ENCODE measurements at places on chromosomes 16 and 17.

- DNase-seq = no peak
Observed at GRCh38 chr16:30669026-30669902, 11.0 kb downstream of the FBRS start.

DNA sequence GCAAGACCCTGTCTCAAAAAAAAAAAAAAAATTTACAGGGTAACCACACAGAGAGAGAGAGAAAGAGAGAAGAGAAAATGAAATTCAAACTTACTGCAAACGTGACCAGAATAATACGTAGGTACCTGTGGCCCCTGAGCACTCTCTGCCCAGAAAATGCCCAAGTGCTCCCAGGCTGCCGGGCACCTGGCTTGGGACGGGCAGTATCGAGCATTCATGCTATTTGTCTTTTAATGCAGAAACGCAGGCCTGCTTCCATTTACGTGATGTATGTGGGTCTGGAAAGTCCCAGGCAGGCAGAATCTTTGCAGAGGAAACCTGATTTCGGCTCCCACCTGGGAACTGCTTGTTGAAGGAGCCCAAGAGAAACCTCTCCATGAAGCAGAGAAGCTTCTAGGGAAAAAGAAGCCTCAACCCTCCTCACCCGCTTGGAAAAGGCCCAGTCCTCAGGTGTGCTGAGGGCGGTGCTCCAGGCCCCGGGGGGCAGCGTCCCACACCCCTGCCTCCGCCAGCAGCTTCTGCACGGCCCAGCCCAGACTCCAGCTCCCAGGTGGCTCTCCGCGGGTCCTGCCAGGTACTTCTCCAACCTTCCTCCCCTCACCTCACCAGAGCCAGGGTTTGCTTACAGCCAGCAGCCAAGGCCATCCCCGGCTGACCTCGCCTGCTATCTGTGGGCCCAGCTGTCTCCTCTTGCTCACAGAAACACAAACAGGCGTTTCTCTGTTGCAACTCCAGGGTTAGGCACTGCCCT lies 14.0 kb downstream of the RPH3AL start:
- no peak for DNase-seq

DNA sequence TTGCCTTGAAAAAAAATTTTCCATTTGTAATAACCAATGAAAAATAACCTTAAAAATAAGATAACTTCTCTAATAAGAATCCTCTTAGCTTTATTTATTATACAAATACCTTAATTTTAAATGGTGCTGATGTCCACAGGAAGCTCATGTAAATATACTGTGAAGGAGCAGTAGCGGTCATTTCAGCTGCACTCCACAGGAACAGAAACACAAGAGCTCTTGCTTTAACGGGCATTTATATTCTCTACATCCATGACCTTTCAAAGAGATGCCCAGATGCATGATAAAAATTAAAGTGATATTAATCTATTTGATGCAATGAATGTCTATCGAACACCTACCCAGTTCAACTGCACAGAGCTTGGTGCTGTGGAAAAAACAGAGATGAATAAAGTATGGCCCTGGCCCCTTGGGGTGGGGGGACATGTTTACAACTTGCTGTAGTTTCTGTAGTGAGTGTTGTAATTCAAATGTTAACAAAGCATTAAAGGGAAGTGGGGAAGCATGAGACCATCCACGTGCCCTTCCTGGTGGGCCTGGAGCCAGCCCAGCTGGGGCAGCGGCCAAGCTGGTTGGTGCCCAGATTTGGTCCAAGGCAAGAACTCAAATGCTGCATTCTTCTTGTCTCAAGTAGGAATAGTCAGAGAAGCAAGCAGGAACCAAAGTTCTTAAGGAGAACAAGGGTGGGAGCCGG lies 47.9 kb downstream of the IQCK start:
- DNase-seq = no peak

DNA sequence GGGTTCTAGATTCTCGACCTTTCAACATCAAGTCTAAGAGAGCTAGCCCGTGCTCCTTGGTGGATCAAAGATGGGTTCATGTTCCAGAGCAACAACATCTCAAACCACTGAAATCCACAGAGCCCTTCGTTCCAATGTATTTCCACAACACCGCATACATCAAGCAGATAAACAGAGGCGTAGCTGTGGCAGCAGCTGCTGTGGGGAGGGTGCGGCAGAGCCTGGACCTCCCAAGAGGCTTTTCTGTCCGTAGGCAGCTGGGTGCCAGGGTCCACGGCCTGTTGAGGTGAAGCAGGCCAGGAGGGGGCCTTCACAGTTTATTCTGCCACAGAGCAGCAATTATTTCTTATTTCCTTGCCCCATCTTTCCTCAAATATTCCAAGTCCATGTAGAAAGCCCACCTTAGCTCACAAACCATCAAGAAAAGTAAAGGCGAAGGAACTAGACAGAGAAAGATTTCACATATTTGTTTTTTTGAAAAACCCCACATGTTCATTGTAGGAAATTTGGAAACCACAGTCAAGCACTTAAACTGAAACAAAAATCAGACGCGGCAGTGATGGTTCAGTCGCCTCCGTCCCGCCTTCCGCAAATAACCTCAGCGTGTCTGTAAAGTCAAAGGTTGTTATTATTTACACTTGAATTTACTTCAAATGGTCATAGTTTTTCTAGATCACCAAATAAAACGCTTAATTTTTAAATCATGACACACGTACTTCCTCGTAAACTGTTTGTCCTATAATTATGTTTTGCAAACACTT lies 144.6 kb upstream of the FOXF1 start:
- no peak for DNase-seq

GRCh38 chr17:2122641-2123302 lies 67.9 kb downstream of the HIC1 start:
- no peak for DNase-seq

- DNase-seq = peak; percentile 16
Observed at GRCh38 chr16:16861546-16861945, 482.6 kb downstream of the NPIPA7 start.

DNA sequence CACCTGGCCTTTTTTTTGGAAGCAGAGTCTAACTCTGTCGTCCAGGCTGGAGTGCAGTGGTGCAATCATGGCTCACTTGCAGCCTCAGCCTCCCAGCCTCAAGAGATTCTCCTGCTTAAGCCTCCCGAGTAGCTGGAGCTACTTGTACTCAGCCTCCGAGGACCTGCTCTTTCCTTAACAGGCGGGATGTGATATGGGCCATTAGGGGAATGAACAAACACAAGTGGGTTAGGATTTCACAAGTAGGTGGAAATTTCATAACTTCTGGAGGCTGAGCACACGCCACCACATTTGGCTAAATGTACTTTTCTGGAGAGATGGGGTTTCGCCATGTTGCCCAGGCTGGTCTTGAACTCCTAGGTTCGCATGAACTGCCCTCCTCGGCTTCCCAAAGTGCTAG lies 4.1 kb downstream of the PAM16 start:
- DNase-seq = no peak

GRCh38 chr17:57956291-57957119 lies 1.3 kb upstream of the CUEDC1 start:
- DNase-seq = no peak

GRCh38 chr17:58039975-58040374 lies 32.9 kb upstream of the SRSF1 start:
- no peak for DNase-seq

DNA sequence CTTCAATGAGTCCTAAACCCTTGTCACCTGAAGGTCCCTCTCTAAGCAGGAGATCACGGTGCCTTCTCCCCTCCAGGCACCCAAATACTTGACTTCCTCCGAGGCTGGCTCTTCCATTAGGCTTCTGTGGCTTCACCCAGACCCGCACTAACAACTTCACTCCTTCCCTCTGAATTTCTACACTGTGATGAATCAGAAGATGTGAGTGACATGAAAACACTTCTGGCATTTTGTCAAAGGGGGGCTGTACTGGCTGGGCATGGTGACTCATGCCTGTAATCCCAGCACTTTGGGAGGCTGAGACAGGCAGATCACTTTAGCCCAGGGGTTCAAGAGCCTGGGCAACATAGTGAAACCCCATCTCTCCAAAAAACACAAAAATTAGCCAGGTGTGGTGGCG lies 72.6 kb upstream of the CNEP1R1 start:
- DNase-seq = no peak

DNA sequence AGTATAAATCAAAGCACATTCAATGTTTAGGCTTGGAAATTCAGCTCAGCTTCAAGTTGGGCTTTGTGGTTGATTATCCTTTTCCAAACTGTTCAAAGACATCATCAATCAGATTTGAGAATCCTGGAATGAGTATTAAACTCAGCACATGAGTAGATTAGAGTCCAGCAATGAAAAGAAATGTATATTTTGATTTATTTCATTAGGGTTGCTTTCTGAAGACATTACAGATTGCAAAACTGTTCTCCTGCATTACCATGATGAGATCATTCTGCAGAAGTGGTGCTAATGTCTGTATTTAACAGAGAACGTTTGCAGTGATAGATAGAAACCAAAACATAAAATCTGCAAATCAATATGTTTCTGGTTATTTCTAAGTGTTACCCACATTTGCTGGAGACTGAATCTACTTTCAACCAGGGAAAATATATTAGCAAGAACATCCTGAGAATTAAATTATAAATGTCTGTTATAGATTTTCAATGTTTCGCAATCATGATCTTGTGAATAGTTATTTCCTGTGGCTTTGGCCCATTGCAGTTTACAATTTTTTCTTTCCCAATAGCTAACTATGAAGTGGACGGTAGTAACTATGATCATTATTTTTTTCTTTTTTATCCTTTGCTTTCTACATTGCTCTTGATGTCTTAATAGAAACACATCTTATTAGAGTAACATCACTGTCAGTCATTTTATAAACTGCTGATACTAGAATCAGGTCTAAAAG lies 1125.7 kb upstream of the GOT2 start:
- peak; percentile 26 for DNase-seq

DNA sequence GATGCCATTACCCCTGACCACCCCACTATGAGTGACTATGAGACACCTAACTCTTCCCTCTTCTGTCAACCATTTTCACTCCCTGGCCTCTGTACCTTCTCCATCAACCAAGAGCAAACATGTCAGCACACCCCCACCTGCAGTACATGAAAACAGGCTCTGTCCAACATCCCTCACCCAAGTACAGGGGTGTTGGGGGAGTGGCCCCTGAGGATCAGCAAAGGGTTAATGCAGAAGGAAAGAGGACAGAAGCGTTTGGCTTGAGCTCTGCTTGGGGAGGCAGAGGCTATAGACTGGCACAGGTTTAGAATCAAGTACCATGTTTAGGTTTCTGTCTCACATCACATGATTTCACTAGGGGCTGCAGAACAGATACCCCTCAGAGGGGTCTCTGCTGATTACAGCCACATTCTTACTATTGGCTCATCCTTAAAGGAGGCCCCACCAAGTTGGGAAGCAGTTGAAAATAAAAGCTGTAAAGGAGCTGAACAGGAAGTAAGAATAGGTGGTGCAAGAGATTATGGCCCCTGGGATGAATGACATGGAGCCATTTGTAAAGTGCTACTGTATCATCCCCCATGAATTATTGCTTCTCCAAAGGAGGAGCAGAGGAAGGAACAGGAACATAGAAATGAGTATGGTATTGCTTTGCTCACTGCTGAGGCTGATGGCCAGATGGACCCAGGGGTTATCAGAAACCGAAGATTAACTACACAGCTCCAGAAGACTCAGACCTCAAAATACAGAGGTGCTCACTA lies 2.4 kb upstream of the PSMC3IP start:
- no peak for DNase-seq

GRCh38 chr16:85554114-85554888 lies 58.8 kb upstream of the GSE1 start:
- peak; percentile 71 for DNase-seq

DNA sequence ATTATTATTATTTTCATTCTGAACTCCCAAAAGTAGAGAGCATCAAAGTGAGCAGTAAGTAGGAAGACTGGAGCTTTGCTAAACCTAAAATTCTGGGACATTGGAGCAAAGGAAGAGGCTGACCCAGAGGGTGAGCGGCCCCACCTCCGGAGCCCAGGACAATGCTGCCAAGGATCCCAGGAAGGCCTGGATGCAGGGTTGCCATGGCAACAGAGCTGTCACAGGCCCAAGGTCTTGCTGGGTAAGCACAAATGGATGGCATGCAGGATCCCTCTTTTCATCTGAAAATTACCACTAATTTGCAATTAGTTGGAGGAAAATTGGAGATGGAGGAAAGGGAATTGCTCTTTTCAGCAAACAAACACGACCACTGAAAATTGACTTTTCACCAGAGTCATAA lies 457.9 kb upstream of the CDH5 start:
- no peak for DNase-seq

GRCh38 chr16:10876799-10877341 lies at the start of gene CIITA:
CIITA (plus strand) TSS chr16:10877202; CDS start chr16:10877331, 129 bp downstream.
- DNase-seq = peak; percentile 28

DNA sequence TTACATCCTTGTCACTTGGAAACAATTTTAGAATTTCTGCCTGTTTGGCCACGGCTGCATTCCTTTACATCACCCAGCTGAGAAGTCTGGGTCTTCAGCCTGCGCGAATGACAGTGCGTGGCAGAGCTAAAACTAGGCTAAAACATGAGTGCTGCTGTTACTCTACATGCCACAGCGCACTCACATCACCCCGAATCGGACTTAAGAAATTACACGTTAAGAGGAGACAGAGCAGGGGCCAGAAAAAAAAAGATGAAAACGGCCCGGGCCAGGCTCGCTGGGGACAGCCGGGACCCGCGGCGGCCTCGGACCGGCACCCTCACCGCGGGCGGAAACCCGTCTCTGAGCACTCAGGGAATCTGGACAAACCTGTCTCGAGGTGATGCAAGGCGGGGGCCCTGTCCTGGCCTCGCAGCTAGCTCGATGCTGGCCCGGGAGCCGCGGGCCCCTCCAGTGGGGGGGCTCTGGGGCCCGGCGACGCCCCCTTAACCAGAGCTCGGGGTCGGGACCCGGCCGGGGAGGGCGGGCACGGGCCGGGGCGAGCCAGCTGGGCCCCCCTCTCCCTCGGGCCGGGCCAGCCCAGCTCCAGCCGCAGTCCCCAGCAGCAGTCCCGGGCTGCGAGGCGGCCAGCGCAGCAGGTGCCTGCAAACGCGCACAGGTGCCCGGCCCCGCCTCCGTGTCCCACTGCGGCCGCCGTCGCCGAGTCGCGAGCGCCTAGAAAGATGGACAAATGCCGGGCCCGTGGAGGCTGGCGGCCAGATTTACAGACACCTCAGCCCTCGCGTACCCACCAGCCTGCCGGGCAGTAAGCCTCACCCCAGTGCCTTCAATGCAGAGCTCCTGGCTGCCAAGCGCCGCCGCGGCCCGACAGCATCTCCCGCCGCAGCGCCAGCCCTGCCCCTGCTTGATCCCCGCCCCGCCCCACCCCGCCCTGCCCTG lies at the start of gene AKTIP:
Gene AKTIP (minus strand): TSS at position 879 of the 939 bp plus-strand sequence. CDS start 2,950 bp downstream, outside the sequence.
- no peak for DNase-seq

GRCh38 chr16:27334192-27334764 lies 20.5 kb downstream of the IL4R start:
- DNase-seq = no peak
